Stimulated activated CD8-positive, alpha-beta memory T cell treated with anti-CD3 and anti-CD28 coated beads, Interleukin-4, amount 100 ng/mL, for 4 hours (primary cell): ENCODE measurements at places on chromosomes 1 and 21.
A peak's percentile ranks its signal among the peaks of the same experiment; 100 is the strongest.

- DNase-seq, result no peak
Measured at GRCh38 chr1:75791022-75791421, 5.0 kb downstream of the RABGGTB start.

GRCh38 chr1:116485071-116485735 lies 85.6 kb downstream of the CD58 start:
- DNase-seq, result peak; percentile 92

GRCh38 chr1:100722221-100722620 lies 2.7 kb downstream of the VCAM1 start:
- DNase-seq, result no peak

DNA sequence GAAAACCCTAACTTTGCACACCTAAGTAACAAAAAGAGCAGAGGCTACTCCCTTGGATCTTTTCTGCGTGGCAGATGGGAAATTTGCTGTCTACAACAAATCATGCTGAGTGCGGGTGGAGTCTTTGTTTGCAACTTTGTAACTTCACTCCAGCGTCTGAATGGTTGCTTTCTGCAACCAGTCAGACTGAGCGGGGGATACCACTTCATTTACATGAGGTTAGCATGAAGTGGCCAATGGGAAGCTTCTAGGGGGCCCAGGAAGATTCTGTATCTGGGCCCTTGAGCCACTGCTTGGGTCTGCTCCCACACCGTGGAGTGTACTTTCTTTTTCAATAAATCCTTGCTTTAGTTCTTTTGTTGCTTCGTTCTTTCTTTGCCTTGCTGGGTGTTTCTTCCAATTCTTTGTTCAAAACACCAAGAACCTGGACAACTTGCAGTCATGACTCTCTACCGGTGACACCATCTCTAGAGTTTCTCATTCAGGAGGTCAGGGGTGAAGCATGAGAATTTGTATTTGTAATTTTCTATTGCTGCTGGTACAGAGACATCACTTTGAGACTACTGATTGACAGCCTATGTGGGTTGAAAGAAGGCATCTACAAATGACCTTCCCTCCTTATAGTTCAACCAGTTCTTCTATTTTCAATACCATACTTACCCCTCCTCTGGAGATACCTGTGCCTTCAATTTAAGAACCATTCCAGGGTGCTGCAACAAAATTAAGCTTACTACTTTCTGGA lies 55.8 kb upstream of the RC3H1 start:
- DNase-seq, result no peak

DNA sequence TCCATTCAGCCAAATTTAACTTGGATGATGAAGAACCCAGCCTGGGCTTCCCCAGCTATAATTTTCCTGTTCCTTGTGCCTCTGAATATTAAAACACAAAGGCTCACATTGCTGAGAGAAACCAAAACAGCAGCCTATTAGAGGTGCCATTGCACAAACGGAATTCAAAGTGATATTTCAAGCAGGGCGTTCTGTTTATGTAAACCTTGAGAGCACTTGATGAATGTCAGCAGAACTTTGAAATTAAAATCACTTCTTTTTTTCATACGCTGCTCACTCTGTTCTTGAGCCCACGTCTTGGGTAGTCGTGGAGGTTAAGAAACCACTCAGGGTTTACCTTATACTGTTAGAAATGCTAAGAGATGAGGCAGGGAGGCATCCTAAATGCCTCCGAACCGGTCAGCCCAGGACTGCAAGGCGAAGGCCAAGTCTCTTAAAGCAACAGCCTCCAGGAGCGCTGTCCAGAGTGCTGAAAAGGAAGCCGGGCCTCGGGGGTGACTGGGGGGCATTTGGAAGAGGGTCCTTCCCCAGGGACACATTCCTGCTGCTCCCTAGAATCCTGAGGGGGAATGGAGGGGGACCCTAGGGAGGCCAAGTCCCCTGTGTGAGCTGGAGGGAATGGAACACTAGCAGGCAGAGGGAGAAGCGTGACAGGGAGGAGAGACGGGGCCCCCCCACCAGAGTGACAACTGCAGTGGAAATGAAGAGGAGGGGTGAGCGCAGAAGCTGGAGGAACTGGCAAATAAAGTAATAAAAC lies 154.8 kb upstream of the VAMP3 start:
- DNase-seq, result no peak

- no peak for DNase-seq
Measured at GRCh38 chr1:200275415-200275814, 134.4 kb downstream of the ZNF281 start.

GRCh38 chr1:91885213-91885715 lies 687 bp downstream of the TGFBR3 start:
- DNase-seq, result no peak

DNA sequence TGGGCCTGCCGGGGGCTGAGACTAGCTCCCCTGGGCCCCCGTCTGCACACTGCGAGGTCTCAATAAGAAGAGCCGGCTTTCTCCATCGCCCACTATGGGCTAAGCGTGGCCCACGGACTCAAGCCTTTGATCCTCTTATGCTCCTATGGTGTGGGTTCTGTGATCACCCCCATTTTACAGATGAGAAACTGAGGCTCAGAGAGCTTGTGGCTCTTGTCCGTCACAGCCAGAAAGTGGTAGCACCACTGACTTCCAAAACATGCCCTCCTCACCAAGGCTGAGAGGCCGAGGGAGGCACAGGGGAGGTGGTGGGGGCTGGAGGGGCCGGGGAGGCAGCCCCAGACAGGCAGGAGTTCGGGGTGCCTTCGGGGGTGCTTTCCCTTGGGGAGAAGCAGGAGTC lies 39.0 kb upstream of the CASZ1 start:
- no peak for DNase-seq

- DNase-seq, result no peak
Measured at GRCh38 chr1:160048335-160048734, 16.5 kb upstream of the PIGM start.

GRCh38 chr1:31013187-31013864 lies 52.2 kb downstream of the PUM1 start:
- DNase-seq, result no peak

- no peak for DNase-seq
Measured at GRCh38 chr1:101203820-101204540, 32.8 kb upstream of the S1PR1 start.

GRCh38 chr1:53138991-53139884 lies 3.2 kb downstream of the SLC1A7 start:
- DNase-seq, result no peak

DNA sequence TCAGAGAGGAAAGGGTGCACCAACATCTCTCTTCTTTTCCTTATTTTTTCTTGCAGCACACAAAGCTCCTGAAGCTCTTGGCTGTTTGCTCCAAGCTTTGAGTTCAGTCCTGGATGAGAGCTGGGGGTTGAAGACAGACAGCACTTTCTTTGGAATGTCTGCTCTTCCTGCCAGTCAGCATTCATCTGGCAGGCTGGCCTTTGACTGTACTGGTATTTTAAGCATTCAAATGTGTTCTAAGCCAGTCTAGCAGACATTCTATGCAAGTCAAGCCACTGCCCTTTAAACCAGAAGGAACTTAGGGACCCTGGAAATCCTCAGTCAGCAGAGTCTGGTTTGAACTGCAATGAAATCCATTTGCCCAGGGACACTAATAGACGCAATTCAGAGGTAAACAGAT lies 45.0 kb downstream of the XCL1 start:
- no peak for DNase-seq

GRCh38 chr1:23481026-23481597 lies 2.9 kb downstream of the ASAP3 start:
- no peak for DNase-seq

DNA sequence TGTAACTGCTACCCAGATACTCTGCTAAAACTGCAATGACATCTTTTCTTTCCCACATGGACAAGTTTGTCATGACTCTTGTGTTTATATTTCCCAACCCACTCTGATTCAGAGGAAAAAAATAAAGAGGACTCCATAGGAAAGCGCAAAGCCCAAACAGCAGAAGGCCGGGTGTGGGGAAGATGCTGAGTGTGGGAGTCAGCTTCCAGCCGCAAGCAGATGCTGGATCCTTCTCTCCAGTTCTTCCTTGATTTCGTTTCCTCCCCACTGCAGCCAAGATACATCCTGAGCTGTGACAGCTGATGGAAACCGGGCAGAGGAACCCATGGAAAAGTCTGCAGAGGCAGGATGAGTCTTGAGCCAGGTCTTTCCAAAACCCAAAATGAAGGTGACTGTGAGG lies 498.2 kb downstream of the PLPP3 start:
- DNase-seq, result no peak

- no peak for DNase-seq
Measured at GRCh38 chr1:156666862-156667609, 10.2 kb downstream of the NES start.

GRCh38 chr1:223474804-223475203 lies 81.6 kb downstream of the CCDC185 start:
- DNase-seq, result no peak

DNA sequence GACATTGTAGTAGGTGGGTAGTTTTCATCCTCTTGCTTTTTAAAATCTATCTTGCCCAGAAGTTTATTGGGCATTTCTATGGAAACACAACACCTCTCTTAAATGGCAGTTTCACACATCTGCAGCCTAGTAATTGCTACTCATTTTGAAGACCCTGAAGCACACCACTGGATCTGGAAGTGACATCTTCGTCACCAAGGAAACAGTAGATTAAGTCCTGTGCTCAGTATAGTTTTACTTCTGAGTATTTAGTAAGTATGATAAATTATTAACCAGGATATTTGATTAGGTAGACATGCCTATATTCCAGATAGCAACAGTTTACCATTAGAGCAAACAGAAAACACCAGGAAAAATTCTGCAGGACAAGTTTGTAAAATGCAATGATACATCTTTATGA lies 48.7 kb downstream of the UCK2 start:
- no peak for DNase-seq

GRCh38 chr1:53087332-53088285 lies 25.6 kb downstream of the PODN start:
- DNase-seq, result no peak

DNA sequence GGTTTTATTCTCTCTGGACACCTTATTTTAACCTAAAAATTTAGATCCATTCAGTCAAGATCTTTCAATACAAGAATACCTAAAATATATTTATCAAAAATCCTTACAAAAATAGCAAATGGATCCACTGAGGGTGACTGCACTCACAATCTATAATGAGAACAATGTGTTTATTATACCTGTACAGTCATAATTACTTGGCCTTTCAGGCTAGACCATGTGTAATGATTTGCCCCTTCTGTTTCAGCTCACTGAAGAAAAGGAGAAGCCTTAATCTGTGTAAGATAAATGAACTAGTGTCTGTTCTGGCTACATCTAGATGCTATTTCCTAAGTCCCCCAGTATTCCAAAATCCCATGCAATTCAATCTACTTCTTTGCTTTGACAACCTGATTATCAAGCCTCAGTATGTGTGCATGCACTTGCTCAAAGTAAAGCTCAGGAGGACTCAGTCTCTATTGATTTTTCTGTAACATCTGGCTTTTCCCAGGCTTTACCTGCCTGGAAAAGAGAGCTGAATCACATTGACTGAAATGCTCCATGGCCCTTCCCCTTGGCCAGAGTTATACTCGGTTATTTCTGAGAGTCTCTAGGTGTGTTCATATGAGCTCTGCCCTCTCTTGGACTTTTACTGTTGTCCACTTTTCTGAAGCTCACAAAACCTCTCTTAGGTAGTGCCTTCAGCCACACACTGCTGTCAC lies 27.6 kb downstream of the CRP start:
- DNase-seq, result no peak

- no peak for DNase-seq
Measured at GRCh38 chr1:215397843-215398242, 169.3 kb upstream of the KCTD3 start.
